A549 (cell line): ENCODE measurements at places on chromosomes 1 and 21.

- no peak for DNase-seq
Measured at GRCh38 chr1:68585351-68585750, 88.5 kb upstream of the DEPDC1 start.

DNA sequence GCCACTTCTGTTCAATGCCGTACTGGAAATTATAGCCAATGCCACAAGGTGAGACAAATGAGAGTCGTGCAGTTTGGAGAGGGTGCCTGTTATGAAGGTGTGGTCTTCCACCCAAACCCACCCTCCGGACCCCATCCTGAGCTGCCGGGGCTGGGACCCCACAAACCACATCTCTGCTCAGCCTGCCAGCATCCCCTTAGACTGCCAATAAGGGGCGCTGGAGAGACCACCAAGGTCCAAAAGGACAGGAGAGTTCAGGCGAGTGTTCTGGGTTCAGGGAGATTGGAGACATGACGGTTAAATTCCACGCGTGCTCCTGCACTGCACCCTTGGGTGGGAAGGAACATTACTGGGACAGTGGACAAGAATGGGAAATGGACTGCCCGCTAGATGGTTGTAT lies 48.7 kb upstream of the COL18A1 start:
- no peak for DNase-seq

- DNase-seq, result no peak
Measured at GRCh38 chr1:86470859-86471258, 2.1 kb downstream of the CLCA1 start.

DNA sequence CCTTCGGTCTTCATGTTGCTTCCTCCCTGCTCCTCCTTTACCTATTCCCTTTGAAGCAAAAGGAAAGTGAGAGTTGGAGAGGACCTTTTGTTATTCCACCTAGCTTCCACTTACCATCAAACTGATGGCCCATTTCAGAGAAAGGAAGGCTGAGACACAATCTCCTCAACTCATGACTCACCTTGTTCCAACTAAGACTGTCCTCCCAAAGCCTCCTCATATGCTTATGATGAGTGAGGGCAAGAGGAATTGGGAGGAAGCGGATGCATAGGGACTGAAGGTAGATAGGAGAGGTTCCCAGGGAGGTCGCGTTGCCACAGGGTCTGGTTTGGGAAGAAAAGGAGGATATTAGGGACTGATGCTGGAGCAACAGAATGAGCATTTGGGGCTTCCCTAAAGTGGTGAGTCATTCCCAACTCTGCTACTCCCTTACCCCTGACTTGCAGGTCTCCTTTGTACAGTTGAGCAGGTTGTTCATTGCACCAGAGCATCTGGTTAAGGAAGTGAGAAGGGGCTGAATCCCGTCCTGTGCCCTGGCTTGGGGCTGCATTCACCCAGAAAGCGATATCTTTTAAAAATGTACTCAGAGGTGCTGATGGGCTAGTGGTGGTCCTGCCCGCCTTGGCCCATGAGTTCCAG lies 35.0 kb downstream of the LGR6 start:
- no peak for DNase-seq

DNA sequence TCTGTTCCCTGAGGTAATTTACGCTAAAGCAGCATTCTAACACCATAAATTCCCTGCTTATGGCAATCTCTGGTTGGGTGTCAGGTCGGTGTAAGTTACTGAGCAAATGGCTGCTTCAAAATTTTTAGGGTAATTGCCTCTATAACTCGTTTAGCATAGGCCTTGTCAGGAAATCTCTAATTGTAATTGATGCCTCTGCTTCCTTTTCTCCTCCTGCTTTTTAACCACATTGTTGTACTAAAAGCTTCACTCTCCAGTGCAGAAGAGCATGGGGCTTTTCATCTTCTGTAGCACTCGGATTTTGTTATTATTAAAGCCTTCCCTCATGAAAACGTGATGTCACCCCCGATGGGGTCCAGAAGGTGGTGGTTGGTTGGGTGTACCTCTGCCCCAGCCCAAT lies 141.6 kb upstream of the NBPF11 start:
- no peak for DNase-seq

DNA sequence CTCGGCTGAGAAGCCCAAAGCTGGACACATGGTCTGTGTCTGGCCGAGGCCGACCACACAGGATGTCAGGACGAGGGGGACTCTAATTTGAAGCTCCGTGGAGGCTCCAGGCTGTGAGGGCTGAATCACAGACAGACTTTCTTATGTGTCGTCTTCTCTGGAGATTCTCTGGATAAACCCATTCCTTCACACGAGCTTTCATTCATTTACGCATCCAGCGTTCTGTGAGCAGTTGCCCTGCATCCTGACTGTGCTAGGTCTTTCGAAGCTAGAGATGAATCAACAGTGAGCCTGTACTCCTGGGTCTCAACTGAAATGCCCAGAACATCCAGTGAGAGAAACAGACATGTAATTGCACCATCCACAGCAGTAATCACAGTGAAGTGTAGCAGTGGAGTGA lies 49.6 kb downstream of the ECE1 start:
- no peak for DNase-seq

GRCh38 chr1:31787261-31787660 lies 23.1 kb upstream of the ADGRB2 start:
- DNase-seq, result no peak

DNA sequence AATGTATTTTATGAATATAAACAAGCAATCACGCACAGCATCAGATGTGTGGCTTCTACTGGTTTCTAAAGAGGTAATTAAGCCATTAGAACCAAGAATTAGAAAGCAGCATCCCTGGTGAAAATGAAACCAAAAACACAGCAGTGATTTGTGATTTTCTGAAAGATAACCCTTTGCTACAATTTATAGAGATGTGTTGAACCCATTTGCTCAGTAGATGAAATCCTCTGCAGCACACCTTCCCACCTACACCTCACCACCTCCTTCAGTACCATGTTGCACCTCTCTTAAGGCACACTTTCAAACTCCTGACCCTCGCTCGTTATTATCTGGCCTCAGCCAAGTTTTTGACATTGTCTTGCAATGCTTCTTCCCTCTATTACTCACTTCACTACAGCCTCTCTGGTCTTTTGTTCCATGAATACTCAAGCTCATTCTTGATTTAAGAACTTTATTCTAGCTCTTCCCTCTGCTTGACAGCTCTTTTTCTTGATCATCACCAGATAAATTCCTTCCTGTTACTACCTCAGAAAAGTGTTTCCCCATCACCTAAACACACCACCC lies 38.6 kb downstream of the NSL1 start:
- DNase-seq, result no peak

DNA sequence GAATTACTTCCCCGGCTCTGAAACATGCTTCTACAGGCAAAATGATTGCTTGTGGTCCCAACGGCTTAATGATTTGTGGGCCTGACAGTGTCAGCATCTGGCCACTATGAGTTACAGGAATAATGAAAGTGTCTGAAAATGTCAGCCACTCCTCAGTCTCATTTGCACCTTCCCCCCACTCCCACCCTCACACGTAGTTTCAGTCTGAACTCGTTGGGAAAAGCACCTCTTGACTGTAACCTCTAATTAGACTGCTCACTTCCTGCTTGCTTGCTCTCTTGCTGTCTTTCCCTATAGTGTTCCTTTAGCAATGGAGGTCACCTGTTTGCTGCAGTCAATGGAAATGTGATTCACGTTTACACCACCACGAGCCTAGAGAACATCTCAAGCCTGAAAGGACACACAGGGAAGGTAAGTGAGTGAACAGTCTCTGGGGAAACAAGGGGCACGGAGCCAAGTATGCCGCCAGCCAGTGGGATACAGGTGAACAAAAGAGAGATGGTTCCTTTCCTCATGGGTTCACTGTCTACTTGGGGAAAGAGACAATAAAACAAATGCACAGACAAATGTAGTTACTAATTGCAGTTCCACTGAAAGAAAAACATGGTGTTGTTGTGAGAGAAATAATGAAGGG lies 27.1 kb downstream of the CFAP57 start:
- no peak for DNase-seq

DNA sequence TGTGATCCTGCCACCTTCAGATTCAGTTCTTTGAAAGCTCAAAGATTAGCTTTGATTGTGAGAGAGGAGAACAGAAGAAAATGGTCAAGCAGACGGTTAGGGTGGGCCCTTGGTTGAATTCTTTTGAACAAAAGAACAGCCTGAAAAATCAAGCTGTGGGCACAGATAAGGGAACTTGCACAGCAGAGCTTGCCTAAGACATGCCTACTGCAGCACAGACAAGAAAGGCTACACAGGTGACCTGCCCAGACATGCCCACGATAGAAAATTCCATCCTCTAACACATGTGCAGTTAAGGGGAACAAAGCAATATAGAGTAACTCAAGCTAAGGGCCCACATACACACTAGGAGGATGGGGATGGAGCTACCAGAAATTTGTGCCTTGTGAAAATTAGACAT lies 512.5 kb upstream of the LRRC7 start:
- DNase-seq, result peak; percentile 3

DNA sequence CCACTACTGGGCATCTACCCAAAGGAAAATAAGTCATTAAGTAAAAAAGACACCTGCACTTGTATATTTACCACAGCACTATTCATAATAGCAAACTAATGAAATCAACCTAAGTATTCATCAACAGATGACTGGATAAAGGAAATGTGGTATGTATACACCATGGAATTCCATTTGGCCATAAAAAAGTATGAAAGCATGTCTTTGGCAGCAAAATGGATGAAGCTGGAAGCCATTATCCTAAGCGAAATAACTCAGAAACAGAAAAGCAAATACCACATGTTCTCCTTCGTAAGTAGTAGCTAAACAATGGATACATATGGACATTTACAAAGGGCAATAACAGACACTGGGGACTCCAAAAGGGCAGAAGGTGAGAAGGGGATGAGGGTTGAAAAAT lies 485.7 kb upstream of the BRINP3 start:
- no peak for DNase-seq

DNA sequence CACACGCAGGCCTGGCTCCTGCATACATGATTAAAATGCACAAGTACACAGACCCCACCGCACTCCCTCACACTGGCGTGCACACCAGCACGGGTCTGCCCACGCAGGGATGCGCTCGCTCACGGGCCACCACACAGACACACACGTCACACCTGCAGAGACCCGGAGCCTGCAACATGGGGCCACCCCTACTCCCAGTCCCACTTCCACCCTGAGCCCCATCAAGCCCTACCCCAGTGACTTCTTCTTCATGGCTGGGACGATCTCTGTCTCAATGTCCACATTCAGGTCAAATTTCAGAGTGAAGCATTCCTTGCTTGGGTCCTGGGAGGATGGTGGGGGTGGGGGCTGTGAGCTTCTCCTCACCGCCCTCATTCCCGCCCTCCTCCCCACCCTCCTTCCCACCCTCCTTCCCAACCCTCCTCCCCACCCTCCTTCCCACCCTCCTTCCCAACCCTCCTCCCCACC lies 8.9 kb upstream of the TNFRSF25 start:
- no peak for DNase-seq

- no peak for DNase-seq
Measured at GRCh38 chr1:57269630-57270225, 154.1 kb downstream of the DAB1 start.

GRCh38 chr1:70874818-70875217 lies 172.8 kb downstream of the PTGER3 start:
- no peak for DNase-seq

DNA sequence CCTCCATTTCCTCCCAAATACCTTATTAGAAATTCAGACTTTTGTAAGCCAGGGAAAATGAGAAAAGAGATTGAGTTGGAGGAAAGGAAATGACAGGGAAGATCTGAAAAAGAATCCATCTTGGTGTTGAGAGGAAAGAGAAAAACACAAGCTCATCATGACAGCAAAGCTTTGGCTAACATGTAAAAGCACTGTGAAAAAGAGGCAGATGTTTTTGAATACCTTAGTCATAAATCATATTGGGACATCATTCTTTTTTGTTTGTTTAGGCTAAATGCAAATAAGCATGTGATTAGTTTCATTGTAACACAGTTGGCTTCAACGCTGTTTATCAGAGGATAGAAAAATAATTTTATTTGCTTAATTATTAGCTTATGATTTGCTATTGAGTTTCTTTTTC lies 64.6 kb downstream of the LHX8 start:
- no peak for DNase-seq

DNA sequence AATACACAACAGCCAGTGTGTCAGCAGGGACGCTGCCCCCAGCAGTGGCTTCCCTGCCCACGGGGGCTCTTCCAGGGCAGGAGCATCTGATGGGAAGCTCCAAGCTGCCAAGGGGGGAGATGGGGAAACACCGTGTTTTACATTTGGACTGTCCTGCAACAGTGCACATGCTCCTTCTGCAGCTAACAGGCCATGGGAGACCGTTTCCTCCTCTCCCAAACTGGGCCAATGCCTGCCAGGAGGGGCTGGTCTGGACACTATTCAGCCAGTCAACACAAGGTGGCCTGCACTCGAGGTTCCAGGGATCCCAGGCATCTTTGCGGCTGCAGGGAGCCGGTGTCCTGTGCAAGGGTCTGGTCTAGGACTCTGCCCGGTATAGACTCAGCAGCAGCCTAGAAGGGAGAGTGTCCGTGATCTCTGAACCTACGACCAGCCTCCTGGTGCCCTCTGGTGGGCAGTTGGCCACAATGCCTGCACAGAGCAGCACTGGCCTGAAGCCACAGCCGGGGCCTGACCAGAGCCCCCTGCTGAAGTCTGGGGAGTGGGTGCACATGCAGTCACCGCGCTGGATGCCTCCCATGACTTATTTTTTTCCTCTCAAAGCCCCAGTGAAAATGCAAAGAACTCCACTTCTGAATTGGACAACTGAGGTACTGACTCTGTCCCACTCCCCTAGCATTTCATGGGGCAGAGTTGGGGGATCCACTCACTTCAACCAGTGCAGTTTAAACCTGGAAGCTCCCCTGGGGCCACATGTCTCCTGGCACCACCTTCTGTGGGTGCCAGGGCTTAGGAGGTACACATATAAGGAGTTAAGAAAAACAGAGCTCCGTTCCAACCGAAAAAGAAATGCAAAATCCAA lies 33.3 kb downstream of the RCC2 start:
- DNase-seq, result peak; percentile 62

DNA sequence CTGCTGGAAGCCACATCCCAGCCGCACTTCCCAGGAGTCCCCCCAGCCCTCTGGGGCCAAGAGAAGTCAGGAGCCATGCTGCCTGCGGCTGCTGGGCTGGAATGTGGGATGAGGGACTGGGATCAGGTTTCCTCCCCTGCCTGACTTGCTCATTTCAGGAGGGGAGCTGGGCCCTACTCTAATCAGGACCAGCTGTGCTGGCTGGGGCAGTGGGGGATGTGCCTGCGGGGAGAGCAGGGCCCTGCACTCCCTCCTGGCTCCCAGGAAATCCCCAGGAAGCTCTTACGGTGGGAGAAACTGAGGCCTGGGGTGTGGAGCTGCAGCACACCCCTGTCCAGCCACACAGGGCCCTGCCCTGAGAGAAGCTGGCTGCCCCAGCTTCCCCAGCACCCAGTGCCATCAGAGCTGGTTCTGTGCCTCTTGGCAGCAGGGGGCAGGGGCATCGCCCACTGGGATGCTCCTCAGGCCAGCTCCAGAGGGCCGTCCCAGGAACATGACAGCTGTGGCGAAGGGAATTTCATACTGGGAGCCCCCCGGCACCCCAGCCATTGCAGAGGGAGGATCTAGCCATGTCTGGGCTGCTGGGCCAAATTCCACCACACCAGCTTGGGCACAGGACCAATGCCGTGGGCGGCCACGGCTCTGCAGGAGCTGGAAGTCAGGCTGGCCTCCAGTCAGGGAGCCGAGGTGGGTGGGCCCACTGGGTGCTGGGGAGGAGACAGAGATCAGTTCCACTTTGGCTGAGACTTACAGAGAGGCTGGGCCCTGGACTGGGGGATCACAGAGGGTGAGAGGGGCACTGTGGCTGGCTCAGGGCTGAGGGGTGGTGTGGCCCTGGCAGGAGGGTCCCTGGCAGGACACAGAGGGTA lies 21.3 kb upstream of the PRSS38 start:
- no peak for DNase-seq

- no peak for DNase-seq
Measured at GRCh38 chr1:101166583-101167120, 70.2 kb upstream of the S1PR1 start.
